ENCODE measurements at places on chromosomes 4 and X. TPM values are rescaled to one million over a fixed set of nuclear protein-coding genes. Genes with fewer than 3 reads are reported as not detected.

The RS1 gene
- not detected for total RNA-seq

The CPE gene
- 149 TPM for total RNA-seq

The SUPT20HL2 gene
- total RNA-seq = not detected

The MAGEA2 gene
- total RNA-seq = 0.69 TPM

The PHKA1 gene
- 10.9 TPM for total RNA-seq

The FAM241A gene
- total RNA-seq = 0.70 TPM

The CSTF2 gene
- 20.5 TPM for total RNA-seq

The PAGE2B gene
- not detected for total RNA-seq

The CFAP99 gene
- 0.43 TPM for total RNA-seq

The IL1RAPL2 gene
- total RNA-seq = 4.5 TPM

The VSIG1 gene
- total RNA-seq = 33.2 TPM

The UGT2B7 gene
- total RNA-seq = 8.7 TPM

The CLDN2 gene
- 4.7 TPM for total RNA-seq

The FHDC1 gene
- 23.1 TPM for total RNA-seq
